ENCODE measurements at places on chromosomes 7 and 10.
A peak's percentile ranks its signal among the peaks of the same experiment; 100 is the strongest.

- DNase-seq = no peak
Observed at GRCh38 chr10:60711496-60711895, 66.8 kb upstream of the CDK1 start.

DNA sequence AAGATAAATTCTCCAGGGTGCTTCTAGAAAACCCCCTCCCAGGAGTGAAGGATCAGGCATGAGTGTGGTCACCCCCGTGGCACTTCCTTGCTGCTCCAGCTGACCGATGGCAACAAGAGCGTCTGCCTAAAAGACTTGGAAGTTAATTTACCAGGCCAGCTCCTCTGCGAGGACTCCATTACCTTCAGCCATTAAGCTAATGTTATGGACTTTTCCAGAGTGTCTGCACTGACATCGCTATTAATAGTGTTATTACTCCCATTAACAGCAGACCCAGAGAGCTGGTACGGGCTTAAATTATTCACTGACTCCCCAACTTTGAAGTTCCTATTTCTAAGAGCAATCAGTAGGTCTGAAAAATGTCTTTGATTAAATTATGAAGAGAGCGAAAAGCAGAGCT, 345.8 kb downstream of the PLXNA4 start:
- no peak for DNase-seq

DNA sequence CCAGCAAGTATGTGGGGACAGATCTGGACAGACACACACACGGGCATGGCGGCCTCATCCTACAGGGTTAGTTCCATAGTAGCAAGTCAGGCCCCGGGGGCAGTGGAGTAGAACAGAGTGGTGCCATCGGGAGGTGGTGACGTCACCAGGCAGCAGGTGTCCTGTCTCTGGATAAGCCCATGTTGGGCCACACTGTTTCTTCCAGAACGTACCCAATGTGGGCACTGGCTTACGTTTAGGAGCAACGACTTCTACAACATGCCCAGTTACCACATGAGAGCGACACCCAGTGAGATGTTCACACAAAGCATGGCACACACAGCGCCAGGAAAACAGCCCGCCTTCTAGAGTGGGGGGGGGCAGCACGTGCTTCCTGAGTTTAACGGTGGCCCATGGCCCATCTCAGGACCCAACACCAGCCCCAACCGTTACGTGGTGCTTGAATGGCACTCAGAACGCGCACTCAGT, 67.8 kb downstream of the CTBP2 start:
- no peak for DNase-seq

DNA sequence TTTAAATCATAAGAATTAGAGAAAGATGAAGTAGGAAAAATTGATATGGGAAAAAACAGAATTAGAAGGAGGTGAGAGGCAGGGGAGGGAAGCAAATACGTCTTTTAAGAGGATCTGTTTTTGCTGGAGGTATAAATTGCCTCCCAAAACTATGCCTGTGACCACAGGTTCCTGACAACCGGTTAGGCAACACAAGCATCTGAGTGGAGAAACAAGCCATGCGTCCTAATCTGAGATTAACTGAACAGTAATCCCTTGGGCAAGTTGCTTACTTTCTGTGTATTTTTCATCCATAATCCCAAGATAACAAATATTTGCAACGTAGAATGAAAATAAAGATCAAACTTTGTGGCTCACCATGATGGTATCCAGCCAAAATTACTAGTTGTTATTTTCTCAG, 149.2 kb downstream of the C1GALT1 start:
- DNase-seq = no peak

DNA sequence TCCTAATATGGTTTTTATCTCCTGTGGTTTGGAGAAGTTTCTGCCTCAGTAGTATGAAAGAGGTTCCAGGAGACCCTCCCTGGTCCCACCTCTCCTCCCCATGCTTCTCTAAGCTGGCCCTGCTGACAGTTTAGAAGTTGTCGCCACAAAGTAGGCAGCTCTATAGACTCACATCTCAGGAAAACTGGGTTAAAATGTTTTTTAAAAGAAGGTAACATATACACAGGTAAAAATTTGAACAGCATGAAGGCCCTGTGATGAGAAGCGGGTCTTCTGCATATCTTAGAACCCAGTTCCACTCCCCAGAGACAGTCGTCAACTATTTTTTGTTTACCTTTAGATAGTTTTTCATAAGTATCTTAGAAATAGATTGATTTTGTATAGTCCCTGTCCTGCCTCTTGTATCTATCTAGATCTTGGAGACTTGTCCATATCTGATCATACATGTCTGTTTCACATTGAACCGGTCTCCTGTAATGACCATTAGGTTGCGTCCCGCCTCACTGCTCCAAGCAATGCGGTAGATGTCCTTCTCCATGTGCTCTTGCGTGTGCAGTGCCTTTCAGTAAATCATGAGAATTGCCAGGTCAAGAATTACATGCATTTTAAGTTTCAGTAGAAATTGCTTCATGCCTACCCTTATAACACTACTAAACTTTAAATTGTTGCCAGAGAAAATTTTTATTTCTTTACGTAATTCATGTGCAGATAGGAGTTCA, 2.2 kb downstream of the DUSP5 start:
- DNase-seq = no peak

DNA sequence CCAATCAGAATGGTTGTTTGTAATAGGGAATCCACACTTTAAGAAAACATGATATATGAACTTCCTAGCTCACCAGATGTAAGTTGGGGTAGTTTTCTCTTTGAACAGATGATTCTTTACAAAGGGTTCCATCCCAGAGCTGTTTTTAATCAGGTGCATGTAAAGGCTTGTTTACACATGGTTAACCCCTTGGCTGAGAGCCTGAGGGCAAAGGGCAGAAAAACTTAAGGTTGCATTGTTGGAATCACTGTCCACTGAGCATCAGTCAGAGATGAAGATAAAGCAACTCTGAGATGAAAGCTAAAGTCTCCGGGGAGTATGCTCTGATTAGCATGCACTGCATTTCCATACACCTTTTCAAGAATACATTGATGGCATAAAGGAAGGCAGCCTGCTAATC, 518.2 kb downstream of the SORCS3 start:
- DNase-seq = no peak

- DNase-seq = no peak
Observed at GRCh38 chr10:124281666-124282065, 137.1 kb downstream of the OAT start.

DNA sequence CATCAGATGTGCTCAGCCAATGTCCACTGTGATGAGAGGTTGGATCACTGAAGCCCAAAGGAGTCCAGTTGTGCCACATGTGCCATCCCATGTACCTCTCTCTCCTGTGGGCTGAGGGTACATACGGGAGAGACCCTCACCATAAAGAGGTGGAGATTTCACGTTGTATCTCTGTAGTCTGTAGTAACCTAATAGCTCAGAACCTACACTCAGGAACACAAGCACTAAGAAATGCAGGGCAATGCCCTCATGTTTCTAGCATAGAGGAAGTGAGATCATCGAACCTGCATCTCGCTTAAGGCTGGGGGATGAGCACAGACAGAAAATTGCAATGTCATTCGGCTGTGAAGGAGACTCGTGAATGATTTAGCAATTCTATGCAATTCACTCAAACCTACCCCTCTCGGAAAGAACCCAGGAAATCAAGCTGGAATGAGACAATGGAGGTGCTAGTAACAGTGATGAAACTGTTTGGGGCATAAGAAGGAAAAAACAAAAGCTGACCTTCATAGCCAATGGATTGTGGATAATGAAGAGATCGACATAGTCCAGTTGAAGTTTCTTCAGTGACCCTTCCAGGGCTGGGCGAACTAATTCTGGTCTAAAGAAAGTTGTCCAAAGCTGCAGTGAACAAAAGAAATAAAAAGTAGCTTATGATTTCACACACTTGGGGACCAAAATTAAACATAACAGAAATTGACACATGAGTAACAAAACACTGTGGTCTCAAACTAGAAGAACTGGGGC, 80.3 kb upstream of the UCN3 start:
- no peak for DNase-seq

GRCh38 chr7:27196287-27196767, 3.6 kb downstream of the HOXA13 start:
- DNase-seq = peak; percentile 82

DNA sequence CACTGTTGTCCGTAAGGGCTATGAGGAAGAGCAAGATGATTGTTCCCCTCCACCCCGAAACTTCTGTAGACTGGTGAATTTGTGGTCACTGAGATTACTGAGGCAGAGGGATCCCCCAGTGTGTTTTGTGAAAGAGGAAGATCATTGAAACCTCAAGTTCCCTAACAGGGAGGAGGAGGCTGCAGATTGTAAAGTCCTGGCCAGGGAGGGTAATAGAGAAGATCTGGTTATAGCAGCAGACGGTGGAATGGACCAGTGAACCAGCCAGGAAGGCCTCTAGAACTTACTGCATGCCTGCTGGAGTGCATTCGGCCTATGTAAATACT, 31.1 kb downstream of the LMTK2 start:
- DNase-seq = no peak

- DNase-seq = no peak
Observed at GRCh38 chr10:101295261-101295660, 58.7 kb upstream of the BTRC start.

- no peak for DNase-seq
Observed at GRCh38 chr7:44313016-44313415, 12.4 kb downstream of the CAMK2B start.
